H7 (cell line): ENCODE measurements at places on chromosomes 4 and X. TPM values are rescaled to one million over a fixed set of nuclear protein-coding genes. Genes with fewer than 3 reads are reported as not detected.

DNA sequence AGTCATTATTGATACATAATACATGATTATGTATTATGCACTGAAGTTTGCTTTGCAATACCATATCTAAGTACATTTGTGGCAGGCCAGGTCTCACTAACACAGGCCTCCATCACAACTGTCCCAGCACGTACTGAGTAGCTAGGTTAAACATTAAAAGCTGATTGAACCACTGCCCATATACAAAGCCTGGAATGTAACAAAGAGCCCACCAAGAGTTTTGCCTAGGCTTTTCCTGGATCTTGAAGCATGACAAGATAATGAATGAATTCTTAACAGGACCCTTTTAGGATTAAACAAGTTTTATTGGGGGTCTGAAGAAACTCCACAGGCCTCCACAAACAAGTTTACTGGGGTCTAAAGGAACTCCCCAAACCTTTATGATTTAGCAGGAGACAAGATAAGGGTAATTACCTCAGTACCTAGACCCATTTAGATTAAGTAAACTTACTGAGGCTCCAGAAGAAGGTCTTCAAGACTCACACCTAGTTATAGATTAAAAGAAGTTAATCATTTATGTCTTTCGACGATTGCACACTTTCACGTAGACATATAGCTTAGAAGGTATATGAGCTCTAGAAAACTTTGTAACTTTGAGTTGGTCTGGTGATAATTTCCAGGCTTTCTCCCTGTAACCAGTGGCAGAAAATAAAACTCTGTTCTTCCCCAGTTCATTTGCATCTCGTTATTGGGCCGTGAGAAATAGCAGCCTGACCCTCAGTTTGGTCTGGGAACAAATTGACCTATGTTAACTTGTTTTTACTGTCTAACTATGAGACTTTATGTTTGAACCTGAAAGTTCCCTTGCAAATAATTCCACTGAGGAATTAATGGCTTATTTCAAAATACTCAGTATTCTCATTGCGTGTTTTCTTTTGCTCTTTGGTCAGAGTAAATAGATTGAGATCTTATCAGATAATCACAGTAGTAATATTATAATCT is 84.8 kb downstream of the PHEX start:
- no peak for DNase-seq

Gene FAM47B
- total RNA-seq, result not detected in 2 replicates

DNA sequence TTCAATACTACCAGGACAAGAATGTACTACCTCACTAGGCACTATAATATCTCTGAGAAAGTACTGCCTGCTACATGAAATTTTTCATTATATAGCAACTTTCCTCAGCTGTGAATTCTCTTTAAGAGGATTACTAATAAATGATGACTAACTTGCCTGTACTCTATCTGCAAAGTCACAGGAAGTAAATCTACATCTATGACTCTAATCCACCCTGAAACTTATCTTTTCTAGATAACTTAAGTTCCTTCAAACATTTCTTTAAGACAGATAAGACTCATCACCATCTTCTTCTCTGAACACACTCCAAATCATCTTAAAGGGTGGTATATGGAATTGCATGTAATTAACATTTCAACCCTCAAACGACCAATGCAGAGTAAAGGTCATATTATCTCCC is 28.8 kb downstream of the RPS6KA3 start:
- DNase-seq, result no peak

DNA sequence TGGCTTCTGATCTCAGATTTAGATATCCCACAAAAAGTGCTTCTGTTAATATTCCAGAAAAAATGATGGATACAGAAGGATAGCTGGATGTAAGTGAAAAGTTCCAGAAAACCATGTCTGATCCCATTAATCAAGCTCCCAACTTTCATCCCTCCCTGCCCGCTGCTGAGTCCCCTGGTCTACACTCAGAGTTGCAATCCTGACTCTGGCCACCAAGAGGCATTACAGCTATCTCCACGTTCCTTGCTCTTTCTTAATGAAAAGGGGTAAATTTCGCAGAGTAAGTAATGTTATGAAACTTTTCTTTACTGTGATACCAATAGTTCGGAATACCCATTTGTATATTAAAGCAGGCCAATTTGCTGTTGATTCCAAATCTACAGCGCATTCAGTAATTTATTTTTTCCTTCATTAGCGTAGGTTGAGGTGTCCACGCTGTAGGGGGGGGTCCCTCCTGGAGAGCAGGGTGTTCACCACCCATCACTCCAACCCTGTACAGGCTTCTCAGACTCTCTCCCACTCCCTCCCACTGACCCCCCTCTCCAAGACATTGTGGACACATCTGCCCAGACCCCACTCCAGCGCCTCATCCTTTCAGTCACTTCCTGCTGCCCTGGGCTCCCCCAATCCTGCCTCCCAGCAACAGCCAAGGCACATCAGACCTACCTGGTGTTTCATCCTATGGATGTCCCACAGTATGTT is 55.1 kb downstream of the RAB40A start:
- peak; percentile 37 for DNase-seq

GRCh38 chrX:143636831-143637230 is 930 bp upstream of the SLITRK4 start:
- no peak for DNase-seq

Gene AMER1
- 7.4 and 8.3 TPM in 2 replicates for total RNA-seq

Gene UGT2B10
- total RNA-seq, result not detected in 2 replicates

DNA sequence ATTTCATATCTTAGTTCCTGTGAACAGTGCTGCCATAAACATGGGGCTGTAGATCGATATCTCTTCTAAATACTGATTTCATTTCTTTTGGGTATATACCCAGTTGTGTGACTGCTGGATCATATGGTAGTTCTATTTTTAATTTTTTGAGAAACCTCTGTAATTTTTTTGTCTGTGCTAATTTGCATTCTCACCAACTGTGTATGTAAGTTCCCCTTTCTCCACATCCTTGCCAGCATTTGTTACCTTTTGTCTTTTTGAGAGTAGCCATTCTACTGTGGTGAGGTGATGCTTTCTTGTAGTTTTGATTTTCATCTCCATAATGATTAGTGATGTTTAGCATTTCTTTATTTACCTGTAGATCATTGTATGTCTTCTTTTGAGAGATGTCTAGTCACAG is 2086.5 kb upstream of the TENM3 start:
- no peak for DNase-seq

DNA sequence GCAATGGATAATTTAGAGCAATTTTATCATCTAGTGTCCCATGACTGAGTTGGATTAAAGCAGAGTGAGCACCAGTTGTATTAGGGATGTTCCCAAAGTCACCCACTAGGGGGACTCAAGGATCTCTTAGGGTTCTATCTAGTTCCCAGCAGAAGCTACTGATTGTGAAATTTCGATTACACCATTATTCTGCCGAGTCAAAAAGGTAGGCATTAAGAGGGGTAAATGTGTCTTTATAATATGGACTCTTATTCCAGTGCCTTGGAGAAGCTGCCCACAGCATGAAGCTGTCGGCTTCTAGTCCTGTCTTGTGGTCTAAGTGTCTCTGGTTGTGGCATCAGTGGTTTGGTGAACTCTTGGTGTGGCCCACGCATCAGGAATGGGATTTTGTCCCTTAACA is 53.3 kb downstream of the RGS12 start:
- peak; percentile 84 for DNase-seq

DNA sequence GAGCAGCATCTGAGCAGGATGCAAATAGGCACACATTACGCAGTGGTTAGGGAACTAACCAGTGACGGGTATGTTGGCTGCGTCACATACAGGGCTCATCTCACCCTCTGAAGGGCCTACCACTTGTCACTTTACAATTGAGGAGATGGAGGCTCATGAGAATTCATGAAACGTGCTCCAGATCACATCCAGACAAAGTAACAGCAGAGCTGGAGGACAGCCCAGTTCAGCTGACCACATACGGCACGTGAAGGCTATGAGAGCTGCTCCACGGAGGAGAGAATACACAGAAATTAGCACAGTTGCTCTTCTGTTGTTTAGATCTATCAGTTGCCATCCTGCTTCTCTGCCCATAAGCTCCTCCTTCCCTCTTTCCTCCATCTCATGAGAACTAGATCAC is 78.4 kb downstream of the FAM9B start:
- DNase-seq, result no peak
